Kidney (tissue), 22 donors: ENCODE measurements at places on chromosomes 5 and 9. TPM values are rescaled to one million over a fixed set of nuclear protein-coding genes. Genes with fewer than 3 reads are reported as not detected.

Gene CD14
- 68.8 TPM for total RNA-seq

Gene IL4
- not detected for total RNA-seq

- H3K4me3 ChIP-seq = no peak overlapping the region
- H3K27ac ChIP-seq = no peak overlapping the region
- no peaks in the 10 kb centered on the region for H3K4me1 ChIP-seq
- H3K36me3 ChIP-seq = no peaks in the 10 kb centered on the region
- no peak for DNase-seq
- no peaks in the 10 kb centered on the region for H3K27me3 ChIP-seq
Measured at GRCh38 chr9:97357056-97357455, 49.6 kb downstream of the CCDC180 start.

DNA sequence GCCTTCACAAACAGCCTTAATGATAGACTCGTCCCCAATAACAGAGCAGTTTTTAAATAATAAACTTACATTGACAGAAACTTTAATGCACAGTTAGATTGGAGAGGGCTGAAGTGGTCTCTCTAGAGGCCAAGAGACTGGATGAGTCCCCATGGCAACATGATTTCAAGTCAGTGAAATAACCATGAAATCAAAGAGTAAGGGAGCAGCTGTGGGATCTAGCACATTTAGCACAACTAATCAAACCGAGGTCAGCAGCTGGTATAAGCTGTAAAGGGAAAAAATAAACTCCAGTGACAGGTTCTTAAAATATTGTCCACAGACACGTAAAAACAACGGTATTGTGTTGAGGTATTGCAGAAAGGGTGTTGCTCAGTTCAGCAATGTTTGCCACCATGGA lies 916.6 kb downstream of the DNAH5 start:
- H3K4me1 ChIP-seq = no peaks in the 10 kb centered on the region
- H3K4me3 ChIP-seq = no peak overlapping the region
- no peak for DNase-seq
- no peak overlapping the region for H3K27ac ChIP-seq
- H3K27me3 ChIP-seq = no peaks in the 10 kb centered on the region
- no peaks in the 10 kb centered on the region for H3K36me3 ChIP-seq

DNA sequence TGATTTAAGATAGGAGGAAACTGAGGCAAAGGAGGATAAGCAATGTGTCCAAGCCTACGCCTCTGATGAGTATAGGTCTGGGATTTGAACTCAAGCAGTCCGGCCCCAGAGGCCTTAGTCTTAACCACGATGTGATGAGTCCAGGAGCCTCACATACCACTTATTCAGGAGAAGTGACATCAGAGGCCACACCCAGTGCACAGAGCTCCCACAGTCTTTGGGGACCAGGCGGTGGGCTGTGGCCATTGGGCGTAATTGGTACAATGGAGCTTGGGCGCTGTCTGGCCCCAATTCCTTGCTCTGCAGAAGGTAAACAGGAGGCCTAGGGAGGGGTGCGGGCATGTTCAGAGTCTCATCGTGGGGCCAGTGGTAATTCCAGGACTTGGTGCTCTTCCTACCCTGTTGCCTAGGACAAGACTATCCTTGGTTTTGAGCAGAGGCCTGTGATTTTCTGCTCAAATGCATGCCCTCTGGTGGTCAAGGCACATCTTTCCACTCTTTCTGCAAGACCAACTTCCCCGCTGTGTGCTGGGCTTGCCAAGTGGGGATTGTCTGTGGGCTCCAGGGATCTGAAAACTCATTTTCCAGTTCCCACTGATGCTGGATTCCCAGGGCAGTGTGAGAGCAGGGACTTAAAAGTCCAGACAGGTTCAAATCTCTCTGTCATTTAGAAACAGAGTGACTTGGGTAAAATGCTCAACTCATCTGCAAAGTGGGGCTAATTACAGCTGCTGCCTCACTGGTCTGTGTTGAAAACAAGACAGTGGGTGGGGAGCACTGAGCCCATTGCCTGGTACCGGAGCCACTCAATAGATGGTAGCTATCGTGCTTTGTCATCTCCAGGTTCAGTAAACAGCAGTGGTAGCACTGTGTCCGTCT lies 15.8 kb downstream of the NDST1 start:
- H3K4me1 ChIP-seq = peaks cover 2% of the 10 kb centered on the region
- no peak overlapping the region for H3K4me3 ChIP-seq
- no peaks in the 10 kb centered on the region for H3K27me3 ChIP-seq
- peak; percentile 50 for DNase-seq
- H3K36me3 ChIP-seq = peaks cover 11% of the 10 kb centered on the region
- no peak overlapping the region for H3K27ac ChIP-seq

DNA sequence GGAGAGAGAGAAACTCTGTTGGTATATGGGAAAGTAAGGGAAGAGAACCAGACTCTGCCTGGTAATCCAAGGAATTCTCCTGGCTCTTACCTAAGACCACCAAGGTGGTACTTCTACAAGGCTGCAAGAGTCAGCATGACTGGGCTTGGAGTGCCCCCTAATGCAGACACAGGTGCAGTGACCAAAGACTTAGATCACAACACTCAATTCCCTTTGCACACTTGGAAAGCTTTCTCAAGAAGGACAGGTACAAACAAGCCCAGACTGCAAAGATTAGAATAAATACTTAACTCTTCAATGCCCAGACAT lies 25.2 kb downstream of the UGT3A2 start:
- H3K4me3 ChIP-seq = no peak overlapping the region
- no peaks in the 10 kb centered on the region for H3K27me3 ChIP-seq
- no peak for DNase-seq
- no peaks in the 10 kb centered on the region for H3K4me1 ChIP-seq
- no peaks in the 10 kb centered on the region for H3K36me3 ChIP-seq

DNA sequence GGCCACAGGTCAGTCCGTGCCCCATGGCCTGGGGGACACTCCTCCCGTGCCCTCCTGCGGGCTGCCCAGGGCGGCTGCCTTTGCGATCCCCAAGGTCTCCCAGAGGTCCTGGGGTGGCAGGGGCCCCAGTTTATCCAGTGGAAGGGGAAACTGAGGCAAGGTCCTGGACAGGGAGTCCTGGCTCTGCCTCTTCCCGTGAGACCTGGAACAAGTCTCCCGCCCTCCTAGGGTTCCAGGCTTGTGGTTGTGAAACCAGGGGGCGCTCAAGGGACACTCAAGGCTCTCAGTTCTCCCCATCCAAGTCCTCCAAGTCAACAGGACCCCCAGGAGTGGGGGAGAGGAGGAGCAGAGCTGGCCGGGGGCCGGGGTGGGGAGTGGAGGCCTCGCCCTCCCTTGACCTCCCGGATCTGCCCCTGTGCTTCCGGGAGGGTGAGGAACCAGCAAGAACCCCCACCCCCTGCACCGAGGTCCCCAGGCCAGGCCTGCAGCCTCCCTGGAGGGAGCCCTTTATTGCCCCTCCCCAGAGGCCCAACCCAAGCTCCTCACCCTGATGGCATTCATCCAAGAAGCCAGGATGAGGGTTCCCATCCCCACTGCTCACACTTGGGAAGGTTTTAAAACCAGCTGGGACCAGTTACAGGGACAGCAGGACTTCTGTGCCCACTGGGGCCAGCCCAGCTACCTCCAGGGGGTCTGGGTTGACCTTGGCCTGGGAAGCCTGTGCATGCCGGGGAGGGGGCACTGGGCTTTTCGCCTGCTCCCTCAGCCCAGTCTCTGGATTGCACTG lies 24.7 kb upstream of the TMEM250 start:
- no peak overlapping the region for H3K4me3 ChIP-seq
- no peaks in the 10 kb centered on the region for H3K4me1 ChIP-seq
- no peaks in the 10 kb centered on the region for H3K36me3 ChIP-seq
- no peaks in the 10 kb centered on the region for H3K27me3 ChIP-seq
- no peak overlapping the region for H3K27ac ChIP-seq
